Activated T-helper 1 cell treated with Interleukin-2 at 50 U/mL for 16 hours (primary cell): ENCODE measurements at places on chromosomes 16 and 17.
A peak's percentile ranks its signal among the peaks of the same experiment; 100 is the strongest.

DNA sequence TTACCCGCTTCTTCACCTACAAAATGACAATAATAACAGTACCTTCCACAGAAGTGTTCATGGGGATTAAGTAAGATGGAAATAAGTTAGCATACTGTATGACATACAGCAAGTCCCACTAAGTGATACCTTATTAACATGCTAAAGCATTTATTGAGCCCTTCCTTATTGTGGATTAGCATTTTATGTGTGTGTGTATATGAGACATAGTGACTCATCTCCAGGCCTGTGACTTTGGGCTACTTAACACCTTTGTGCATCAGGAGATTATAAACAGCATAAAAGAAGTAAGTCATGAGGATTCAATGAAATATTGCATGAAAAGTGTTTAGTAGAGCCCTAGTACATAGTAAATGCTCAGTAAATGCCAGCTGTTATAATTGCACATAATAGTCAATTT, 52.9 kb downstream of the CA10 start:
- no peak for DNase-seq

GRCh38 chr16:59950431-59950830, 1216.3 kb upstream of the GOT2 start:
- DNase-seq: no peak

GRCh38 chr16:11393861-11394592, 48.8 kb downstream of the RMI2 start:
- no peak for DNase-seq

DNA sequence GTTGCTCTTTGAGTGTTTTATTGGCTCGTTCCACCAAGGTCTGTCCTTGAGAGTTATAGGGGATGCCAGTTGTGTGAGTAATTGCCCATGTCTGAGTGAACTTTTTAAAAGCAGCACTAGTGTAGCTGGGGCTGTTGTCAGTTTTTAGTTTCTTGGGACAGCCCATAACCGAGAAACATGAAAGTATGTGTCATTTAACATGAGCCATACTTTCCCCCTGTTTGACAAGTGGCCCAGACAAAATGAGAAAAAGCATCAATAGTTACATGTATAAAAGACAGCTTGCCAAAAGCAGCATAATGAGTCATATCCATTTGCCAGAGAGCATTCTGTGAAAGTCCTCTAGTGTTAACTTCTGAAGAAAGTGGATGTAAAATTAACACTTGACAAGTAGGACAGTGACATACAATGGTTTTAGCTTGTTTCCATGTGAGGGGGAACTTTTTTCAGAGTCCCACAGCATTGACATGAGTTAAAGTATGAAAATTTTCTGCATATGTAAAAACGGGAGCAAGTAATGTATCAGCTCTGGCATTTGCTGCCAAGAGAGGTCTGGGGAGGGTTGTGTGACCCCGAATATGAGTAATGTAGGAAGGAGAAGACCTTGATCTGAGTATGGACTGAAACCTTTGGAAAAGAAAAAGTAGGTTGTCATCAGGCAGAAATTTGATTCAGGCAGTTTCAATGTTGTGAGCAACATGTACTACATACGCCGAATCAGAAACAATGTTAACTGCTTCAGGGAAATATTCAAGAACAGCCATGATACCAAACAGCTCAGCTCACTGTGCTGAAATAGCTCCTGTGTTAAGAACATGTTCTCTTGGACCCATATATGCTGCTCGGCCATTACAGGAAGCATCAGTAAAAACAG, 56.8 kb upstream of the ARL4D start:
- no peak for DNase-seq

GRCh38 chr17:77722366-77722765, 236.1 kb upstream of the TNRC6C start:
- DNase-seq: no peak

DNA sequence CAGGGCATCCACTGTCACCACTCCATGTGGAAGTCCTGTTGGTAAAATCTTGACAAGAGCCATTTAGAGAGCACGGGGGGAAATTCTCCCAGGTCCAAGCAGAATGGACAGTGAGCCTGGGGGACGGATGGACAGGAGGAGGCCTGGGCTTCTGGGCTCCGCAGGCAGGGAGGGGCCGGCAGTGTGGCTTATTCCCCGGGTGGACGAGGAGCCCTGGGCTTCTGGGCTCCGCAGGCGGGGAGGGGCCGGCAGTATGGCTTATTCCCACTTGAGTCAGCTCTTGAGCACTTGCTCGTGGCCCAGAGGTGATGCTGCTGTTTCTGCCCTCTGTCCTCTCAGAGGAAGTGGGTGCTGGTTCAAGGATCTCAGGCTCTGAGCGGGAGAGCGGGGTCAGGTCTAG, 22.2 kb upstream of the RPL13 start:
- no peak for DNase-seq

DNA sequence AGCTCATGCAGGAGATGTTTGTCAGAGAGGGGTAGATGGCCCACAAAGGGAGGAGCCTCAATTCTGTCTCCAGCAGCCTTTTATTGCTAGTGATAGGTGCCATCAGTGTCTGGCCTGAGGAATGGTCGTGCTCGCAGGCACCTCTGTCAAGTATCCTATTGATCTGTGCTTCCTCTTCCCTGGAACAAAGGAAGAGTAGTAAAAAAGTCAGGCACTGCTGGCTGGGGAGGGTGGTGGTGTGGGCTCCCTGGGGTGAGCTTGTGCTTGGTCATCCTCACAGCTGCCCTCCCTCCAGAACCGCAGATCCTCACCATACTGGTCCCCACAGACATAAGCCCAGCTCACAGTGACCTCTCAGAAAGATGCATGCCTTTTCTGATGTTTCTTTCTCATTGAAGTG, 15.0 kb upstream of the SALL1 start:
- DNase-seq: no peak

DNA sequence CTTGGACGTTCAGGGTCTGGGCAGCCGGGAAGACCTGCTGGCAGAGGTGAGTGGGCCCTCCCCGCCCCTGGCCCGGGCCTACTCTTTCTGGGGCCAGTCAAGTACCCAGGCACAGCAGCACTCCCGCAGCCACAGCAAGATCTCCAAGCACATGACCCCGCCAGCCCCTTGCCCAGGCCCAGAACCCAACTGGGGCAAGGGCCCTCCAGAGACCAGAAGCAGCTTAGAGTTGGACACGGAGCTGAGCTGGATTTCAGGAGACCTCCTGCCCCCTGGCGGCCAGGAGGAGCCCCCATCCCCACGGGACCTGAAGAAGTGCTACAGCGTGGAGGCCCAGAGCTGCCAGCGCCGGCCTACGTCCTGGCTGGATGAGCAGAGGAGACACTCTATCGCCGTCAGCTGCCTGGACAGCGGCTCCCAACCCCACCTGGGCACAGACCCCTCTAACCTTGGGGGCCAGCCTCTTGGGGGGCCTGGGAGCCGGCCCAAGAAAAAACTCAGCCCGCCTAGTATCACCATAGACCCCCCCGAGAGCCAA, 8.6 kb upstream of the ABCC3 start:
- DNase-seq: peak; percentile 43

DNA sequence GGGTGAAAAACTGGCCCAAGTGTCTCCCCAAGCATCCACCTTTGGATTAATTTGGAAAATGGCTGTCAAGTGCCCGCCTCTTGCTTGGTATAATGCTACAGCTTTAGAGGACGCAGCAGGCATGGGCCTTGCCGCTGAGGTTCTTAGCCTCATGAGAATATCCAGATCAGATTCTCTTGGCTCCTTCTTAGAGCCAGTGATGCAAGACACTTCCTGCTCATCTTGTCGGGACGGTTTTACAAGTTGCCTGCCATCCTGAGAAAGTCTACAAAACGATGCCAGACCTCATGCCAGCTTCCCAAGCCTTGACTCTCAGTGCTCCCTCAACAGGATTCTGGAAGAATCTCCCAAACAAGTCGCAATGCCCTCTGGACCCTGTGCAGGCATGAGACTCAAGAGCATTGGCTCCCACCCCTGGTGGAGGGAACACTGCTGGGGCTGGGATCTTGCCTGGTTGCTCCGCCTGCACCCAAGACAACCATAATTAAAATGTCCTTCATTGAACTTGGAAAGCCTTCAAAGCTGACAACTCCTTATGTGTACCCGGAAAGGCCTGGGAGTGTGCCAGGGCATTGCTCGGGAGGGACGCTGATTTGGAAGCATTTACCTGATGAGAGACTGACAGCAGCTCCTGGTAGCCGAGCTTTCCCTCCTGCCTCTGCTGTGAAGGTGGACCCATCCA, 25.8 kb upstream of the STH start:
- DNase-seq: no peak

DNA sequence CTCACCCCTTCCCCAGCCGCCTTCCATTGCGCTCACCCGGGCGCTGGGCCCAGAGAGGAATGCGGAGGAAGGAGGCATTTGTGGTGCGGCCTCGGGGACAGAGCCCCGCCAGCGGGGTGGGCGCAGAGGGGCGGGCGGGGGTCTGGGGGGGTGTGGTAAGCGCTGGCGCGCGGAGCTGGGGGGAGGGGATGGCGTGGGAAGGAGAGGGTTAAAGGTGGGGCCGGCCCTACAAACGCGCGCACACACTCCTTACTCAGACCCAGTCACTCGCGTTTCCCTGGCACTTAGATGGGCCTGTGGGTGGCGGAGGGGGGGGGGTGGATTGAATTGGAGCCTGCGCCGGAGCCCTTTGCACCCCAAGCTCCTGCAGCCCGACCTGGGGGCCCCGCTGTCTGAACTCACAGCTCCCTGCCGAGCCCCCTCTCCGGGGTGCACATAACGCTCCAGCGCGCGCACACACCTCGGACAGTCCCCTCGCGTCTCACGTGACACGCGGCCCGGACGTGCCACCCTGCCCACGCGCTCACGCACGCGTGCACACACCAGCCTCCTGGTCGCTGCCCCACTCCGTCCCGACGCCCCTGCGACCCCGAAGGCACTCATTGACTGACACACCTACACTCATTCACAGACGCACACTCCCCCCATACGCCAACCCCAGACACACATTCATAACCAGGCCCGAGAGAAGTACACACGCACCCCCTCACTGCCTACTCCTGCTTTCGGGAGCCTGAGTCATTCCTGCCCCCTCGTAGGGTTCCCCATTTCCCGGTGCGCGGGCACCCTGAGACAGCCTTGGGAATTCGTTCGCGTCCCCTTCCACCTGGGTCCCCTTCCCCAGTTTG, 844 bp downstream of the TBKBP1 start:
- no peak for DNase-seq

DNA sequence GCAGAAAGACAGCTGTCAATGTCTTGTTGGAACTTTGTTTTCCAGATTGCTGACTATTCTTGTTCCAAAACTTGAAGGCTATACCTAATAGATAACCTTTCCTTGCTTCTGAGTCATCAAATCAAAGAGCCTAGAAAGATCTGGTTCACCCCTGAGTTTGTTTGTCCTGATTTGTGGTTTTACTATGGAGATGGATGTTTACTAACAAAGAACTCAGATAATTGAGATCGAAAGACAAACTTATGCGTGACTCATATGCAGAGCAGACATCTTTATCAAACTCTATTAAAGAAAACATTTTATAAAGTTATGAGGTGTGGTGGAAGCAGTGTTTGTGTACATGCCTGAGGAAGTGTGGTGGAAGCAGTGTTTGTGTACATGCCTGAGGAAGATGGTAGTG, 311.1 kb upstream of the TBX2 start:
- DNase-seq: no peak

GRCh38 chr17:20010936-20011335, 1.8 kb downstream of the SPECC1 start:
- DNase-seq: no peak

GRCh38 chr17:80955671-80956280, 35.9 kb upstream of the CHMP6 start:
- no peak for DNase-seq

GRCh38 chr16:14168146-14168545, 97.0 kb downstream of the MRTFB start:
- DNase-seq: no peak

- no peak for DNase-seq
Observed at GRCh38 chr17:40248507-40248906, 29.4 kb downstream of the WIPF2 start.

DNA sequence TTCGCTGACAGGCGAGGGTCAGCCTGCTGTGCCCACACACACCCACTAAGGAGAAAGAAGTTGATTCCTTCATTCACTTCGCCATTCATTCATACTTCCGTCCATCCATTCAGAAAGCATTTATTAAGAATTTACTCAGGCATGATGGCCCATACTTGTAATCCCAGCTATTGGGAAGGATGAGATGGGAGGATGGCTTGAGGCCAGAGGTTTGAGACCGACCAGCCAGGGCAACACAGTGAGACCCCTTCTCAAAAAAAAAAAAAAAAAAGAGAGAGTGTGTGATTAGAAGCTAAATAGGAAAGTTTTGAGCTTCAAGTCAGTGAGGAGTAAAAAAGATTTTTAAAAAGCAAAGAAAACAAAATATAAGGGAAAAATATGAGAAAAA, 8.7 kb downstream of the CES2 start:
- DNase-seq: no peak

DNA sequence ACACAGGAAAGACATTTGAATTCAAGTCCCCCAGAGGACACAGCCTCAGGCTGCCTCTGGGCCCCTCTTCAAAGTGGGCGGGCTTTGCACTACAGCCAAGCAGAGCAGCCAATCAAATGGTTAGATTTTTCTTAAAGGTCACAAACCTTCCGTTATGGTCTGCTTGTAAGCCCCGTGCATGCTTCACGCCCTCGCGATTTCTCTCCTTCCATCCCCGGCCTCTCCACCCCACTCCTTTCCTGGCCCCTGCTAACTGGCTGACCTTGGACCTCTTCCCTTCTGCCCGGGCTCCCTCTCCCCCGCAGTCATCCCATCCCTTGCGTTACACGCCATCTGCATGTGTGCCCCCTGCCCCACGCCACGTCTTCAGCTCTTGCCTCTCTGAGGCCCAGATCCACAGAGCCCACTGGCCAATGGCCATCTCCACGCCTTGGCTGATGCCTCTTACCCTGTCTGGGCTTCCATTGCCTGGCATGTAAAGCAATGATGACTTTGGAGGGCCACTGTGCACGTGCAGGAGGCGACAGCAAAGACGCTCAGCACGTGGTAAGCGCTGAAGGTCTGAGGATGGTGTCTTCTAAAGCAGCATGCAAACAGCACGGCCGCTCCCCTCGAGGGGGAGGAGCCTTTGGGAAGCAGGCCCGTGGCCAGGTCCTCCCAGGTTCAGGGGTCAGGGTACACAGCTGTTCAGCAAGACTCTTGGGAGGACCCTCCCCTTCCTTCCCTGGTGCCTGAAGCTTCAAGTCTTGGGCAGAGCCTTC, 86.8 kb downstream of the ZDHHC7 start:
- no peak for DNase-seq

DNA sequence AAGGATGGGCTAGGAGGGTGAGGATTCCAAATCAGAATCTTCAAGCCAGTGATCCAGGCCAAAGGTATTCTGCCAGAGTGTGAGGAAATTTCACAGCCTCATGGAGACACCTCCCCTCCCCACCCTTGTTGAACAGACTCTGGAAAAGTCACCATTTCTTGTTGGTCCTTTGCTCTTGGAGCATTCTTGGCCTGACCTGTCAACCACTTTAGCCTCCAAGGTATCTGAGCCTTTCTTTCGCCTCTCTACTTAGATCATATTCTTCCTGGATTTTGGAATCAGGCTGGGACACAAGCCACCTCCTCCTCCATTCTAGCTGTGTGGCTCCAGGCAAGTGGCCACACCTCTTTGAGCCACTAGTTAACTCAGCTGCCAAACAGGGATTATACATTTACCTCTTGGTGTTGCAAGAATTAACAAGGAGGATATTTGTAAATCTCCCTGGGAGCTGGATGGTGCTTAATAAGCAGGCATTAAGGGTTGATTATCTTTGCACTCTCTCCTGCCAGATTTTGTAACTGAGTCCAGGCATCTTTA, 193.5 kb downstream of the WWOX start:
- no peak for DNase-seq

- DNase-seq: no peak
Observed at GRCh38 chr16:66146798-66147197, 219.7 kb upstream of the CDH5 start.
